ENCODE measurements at places on chromosomes 3 and 15.

DNA sequence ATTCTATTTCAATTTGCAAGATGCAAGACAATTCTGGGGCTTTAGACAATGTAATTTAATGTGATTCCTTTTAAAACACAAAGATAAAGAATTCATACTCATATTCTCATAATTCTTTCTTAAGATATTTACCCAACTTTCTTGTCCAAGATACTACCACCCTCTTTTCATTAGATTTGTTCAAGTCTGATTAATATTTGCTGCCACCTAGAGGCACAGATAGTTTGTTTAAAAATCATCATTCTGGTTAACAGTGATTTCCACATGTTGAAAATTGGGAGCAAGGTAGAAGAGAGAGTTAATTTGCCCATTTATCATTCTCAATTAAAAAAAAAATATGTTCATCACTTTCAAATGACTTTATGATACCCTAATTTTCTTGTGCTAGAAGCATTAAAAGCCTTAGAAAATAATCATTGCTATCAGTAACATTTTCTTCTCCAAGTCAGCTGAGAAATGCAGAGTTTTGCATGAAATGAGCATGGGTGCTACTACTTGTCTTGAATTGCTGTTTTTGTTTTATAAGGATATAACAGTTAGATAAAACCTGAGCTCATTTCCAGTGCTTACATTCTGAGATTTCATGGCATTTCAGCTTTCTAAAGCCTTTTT is 11.6 kb downstream of the TAMM41 start:
- DNase-seq, result peak; percentile 31

- no peak for DNase-seq
Measured at GRCh38 chr15:62748196-62748595, 294.4 kb upstream of the TPM1 start.

GRCh38 chr15:68681836-68682235 is 103.0 kb downstream of the CORO2B start:
- no peak for DNase-seq

DNA sequence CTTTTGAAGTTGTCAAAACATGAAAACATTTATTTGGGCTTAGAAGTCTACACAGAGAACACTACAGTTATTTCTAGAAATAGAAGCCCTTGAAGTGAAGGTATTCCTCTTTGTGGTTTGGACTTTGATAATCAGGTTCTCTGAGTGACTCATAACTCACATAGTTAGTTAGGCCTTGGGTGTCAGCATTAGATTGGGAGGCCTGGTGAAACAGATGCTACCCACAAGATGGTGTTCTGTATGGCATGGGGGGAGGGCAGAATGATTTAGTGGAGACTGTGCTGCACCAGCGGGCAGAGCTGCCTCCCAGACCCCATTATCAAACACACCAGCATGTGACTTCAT is 108.9 kb upstream of the ETV5 start:
- DNase-seq, result no peak

DNA sequence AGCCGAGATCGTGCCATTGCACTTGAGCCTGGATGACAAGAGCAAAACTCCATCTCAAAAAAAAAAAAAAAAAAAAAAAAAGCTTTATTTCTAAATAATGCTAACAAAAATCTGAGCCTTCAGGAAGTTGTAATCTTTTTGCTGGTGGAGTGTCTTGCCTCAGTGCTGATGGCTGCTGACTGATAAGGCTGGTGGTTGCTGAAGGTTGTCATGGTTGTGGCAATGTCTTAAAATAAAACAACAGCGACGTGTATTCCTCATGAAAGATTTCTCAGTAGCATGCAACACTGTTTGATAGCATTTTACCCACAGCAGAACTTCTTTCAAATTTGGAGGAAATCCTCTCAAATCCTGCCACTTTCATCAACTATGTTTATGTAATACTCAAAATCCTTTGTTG is 77.4 kb upstream of the PTPRG start:
- no peak for DNase-seq

- DNase-seq, result no peak
Measured at GRCh38 chr3:174812172-174812862, 46.8 kb upstream of the NAALADL2 start.

GRCh38 chr3:158958873-158959272 is 157.0 kb downstream of the MFSD1 start:
- DNase-seq, result no peak

- no peak for DNase-seq
Measured at GRCh38 chr15:48590723-48591122, 54.8 kb downstream of the FBN1 start.

- no peak for DNase-seq
Measured at GRCh38 chr3:64993781-64994180, 306.0 kb upstream of the ADAMTS9 start.

- no peak for DNase-seq
Measured at GRCh38 chr3:53617893-53618523, 123.6 kb downstream of the CACNA1D start.

- no peak for DNase-seq
Measured at GRCh38 chr3:156492801-156493261, 62.1 kb downstream of the SSR3 start.

- DNase-seq, result no peak
Measured at GRCh38 chr3:81869382-81869781, 107.9 kb upstream of the GBE1 start.

DNA sequence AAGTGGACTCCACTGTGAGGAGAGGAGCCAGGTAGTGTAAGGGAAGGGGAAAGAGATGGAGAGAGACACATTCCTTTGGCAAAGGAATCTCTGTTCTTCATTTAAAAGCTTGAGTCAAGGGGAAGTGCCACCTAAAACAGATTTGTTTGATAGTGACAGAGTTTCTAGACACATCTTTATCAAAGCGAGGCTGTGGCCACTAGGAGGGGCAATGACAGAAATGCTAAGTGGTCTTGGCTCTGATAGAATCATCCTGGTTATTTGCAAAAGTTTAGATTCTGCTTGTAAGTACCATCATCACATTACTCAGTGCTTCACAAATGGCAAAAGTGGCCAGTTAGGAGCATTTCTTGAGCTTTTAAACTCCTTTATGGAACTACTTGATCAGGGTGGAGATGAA is 261.4 kb downstream of the CNTN3 start:
- no peak for DNase-seq

- DNase-seq, result no peak
Measured at GRCh38 chr3:185309795-185310194, 53.1 kb upstream of the MAP3K13 start.

DNA sequence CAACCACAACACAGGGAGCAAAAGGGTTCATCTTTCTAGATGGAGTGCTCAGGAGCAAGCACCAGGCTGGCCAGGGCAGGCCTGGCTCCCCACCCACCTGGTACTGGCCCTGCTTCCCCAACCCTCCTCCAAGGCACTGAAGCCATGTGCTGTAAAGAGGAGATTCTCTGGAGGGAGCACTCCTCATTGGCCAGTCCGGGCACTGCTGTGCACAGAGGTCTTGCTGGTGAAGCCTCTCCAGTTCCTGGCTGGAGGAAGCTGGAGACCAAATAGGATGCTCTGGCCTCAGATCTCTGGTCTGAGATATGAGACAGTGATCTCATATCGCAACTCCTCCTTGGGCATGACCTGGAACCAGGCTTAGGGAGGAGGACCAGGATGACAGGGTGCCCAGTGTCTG is 7.7 kb upstream of the SEMA3F start:
- DNase-seq, result no peak

GRCh38 chr3:14875411-14876175 is 56.8 kb downstream of the FGD5 start:
- DNase-seq, result no peak

DNA sequence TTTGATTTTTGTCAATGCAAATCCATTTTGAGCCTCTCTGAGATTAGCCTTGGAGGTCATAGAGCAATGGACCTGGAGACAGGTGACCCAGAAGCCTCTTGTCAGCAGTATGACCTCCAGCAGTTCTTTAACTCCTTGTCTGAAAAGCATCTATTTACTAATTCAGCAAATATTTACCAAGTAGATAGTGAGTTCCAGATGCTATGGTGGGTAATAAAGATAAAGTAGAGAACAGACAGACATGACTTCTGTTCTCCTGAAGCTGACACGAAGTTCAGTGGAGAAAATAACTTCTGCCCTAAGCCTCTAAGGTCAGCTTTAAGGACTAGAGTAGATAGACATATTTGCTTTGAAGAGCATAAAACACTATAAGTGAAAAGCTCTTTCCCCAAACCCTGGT is 26.6 kb downstream of the SEMA6D start:
- no peak for DNase-seq

DNA sequence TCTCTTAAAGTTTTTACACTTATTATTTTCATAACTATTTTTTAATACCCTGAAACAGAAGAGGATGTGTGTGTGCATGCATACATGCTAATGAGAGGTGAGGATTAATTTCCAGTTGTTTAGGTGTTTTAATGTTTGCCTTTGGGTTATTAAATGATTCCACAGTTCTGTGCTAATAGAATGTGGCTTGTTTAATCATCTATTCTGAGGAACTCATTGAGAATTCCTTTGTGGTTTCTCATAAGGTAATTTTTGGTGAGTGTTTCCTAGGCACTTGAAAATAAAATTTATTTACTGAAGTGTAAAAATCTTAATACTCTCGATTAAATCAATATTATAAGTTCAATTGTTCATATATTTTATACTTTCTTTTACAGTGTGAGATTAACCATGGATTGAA is 38.0 kb downstream of the STAC start:
- DNase-seq, result no peak

- no peak for DNase-seq
Measured at GRCh38 chr15:76325704-76326103, 10.9 kb upstream of the ISL2 start.

DNA sequence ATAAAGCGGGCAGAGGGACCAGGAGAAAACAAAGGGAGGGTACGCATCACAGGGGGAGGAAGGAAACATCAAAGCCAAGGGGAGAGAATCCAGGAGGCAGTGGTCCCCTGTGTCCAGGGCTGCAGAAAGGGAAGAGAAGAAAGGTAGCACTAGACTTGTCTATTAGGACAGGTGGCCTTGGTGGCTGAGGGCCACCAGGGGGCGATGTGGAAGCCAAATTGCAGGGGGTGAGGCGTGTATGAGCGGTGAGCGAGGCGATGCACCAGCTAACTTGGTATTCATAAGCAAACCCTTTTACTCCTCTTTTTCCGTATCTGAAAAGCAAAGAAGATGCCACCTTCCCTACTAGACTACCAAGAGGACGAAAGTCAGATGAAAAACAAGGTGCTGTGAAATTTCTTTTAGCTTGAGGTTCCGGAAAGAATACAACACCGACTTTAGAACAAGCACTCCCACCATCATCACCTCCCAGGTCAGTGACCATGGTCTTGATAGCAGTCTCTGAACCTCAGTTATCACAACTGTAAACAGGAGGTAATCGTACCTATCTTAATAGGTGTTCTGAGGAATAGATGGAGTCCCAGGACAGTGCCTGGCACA is 654.4 kb upstream of the ADAMTS9 start:
- no peak for DNase-seq

DNA sequence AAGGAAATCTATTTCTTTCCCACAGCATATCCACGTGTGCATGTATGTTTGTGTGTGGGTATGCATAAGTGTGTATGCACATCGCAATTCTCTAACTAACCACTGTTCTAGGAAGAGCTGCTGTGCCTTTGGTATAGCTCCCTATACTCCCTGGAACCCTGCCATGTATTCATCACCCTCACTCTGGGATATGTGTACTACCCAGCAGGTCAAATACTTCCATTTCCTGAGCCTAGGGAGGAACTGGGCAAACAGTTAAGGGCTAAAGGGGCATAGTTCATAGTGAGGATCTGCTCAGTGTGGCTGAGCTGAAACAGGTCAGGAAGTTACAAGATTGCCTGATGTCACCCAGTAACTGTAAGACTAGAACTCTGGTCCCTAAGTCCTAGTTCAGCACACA is 260.4 kb downstream of the RPLP1 start:
- DNase-seq, result no peak

DNA sequence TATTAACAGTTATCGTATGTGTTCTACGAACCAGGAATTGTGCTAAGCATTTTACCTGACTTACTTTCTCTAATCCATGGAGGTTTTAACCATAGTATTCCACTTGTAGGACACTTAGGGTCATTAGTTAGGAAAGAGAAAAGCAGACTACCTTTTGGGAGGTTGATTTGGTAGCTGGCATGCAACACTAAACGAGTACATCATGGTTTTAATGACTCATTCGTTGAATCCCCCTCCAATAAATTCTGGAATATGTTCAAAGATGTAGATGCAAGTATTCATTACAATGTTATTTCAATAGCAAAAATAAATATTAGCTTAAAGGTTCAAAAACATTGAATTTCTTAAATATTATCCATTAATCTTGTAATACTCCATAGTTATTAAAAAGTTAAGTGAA is 162.5 kb downstream of the FMN1 start:
- DNase-seq, result no peak

- no peak for DNase-seq
Measured at GRCh38 chr3:115500795-115501194, 122.5 kb upstream of the GAP43 start.

DNA sequence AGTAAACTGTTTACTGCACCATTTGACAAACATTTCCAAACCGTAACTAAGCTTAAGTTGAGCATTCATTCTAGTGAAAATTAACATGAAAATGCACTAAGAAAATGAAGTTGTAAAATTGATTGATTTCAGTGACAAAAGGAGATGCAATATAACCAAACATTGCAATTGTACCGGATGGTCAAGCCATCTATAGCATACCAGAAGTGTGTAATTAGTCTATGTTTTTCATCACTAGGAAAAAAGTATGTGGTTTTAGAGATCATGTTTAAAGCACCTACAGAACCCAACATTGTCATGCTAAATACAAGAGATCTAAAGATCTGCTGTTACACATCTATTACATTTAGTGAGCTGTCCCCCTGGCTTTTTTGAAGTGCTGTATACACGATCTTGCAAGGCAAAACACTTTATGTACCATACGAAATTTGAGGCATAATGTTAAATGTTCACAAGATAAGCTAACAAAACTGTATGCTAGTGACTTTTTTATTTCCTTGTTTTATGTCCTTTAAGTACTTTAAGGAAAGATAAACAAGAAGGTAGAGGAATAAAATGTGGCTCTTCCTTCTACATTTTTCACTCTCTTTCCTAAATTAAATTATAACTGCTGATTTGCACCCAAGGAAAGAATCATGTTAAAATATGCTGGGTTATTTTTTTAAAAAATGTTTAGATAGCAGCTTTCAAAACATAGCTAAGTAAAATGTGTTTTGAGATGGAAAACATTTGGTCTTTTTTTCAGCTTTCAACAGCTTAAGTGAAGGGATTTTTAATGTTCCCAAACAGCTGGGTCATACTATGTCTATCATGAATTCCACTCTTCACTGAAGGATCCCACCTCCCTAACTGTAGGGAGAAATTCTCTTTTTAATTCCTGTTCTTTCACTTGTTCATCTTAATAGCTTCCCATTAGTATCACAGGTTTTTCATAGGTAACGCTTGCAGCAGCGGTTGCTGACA is 498.0 kb downstream of the MECOM start:
- no peak for DNase-seq

DNA sequence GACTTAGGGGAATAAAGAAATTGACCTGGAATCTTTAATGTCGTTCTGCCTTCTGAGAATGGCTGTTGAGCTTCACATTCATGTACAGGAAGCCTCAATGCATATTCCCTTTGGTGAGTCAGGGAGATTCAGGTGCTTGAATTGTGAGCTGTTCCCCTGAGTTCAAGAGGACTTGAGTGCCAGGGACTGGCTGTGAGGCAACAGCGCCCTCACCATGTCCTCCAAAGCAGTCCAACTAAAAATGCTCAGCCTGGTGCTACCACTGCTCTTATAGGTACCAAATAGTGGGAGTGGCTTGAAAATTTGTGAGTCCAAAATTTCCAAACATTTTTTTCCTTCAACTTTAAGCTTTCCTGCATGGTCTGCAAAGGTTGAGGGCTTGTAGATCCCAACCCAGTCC is 54.1 kb downstream of the LEO1 start:
- no peak for DNase-seq

All from hippocampal formation (tissue), 2 donors.